ENCODE measurements at places on chromosomes 2 and 18.

DNA sequence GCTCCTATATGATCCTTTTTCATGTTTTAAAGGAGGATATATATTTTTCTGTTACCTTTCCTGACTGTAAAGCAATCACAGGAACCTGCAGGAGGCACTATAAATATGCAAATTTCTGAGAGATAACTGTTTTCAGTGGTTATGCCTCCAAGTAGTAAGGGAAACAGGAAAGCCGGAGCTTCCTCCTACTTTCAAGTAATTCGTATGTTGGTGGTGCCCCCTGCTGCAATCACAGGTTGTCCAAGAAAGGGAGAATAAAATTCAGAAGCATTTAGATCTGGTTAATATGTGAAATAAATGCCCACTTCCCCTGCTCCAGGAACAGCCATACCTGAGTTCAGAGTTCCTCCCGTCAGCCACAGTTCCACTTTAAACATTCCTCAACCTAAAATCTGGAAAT lies 12.0 kb upstream of the BCL11A start:
- no peak overlapping the region for H3K27ac ChIP-seq
- no peak overlapping the region for H3K4me3 ChIP-seq
- peak; percentile 33 for DNase-seq
- H3K4me1 ChIP-seq: peaks cover 3% of the 10 kb centered on the region
- H3K27me3 ChIP-seq: peaks cover 82% of the 10 kb centered on the region

DNA sequence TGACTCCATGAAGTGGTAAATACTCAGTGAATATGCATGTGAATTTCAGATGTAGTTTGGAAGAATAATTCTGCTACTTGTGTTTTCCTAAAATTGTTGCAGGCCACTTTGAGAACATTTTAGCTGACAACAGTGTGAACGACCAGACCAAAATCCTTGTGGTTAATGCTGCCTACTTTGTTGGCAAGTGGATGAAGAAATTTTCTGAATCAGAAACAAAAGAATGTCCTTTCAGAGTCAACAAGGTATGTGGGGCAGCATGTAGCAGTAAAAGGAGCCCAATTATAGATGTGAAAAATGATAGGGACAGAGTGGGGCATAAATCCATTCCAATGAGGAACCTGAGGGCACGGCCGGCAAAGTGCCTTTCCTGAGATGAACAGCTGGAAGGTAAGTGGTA lies 16.1 kb downstream of the SERPINB5 start:
- H3K27me3 ChIP-seq: no peaks in the 10 kb centered on the region
- no peak overlapping the region for H3K4me3 ChIP-seq
- no peak for DNase-seq
- H3K27ac ChIP-seq: no peak overlapping the region
- H3K4me1 ChIP-seq: no peaks in the 10 kb centered on the region

DNA sequence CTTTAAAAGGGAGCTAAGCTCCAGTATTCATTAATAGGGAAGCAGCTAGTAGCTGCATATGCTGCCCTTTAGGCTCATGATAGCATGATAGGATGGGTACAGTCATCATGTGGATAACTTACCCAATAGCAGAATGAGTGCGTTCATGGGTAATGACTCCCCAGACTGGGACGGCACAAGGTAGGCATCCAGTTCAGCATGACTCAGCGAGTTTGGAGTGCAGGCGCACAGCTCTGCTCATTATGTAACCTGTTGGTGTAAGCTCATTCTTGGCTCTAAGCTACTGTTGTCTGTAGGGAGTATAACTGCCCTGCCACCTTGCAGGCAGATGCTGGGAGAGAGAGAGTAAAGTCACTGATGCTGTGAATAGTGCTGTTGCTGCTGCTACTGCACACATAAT lies 209.2 kb upstream of the SYT4 start:
- no peaks in the 10 kb centered on the region for H3K4me1 ChIP-seq
- no peak for DNase-seq
- no peak overlapping the region for H3K27ac ChIP-seq
- H3K27me3 ChIP-seq: no peaks in the 10 kb centered on the region

DNA sequence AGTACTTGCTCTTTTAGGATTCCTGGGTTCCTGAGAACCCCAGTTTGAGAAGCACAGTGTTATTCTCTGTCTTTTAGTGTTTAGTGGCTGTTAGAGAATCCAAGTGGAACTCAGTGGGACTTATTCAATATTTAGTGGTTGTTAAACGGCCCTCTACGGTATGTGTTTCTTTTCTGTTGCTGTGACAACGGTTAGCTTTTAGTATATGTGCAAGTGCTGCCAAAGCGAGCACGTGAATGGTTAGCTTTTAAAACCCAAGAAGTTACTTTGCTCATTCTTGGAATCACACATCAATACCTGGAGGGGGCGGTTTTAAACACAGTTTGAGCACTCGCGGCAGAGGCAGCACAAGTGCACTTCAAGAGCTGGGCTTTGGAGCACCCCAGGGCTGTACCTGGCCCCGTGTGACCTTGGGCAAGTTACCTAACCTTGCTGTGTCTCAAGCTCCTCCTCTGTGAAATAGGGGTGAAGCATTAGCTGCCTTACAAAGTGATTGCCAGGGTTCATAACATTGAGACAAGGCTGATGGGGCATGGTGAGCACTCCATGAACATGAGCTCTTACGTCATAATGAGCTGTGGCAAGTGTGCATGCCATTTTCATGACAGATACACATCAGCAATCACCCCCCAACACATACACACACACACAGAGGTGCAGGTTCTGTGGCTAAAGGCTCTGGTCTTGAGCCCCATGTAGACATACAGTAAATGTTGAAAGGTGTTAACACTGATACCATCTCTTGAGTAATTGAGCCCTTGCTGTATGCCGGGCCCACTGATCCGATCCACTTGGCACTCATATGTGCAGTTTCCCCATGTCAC lies 234.1 kb downstream of the ALPK2 start:
- no peak overlapping the region for H3K27ac ChIP-seq
- H3K4me1 ChIP-seq: no peaks in the 10 kb centered on the region
- no peaks in the 10 kb centered on the region for H3K27me3 ChIP-seq

DNA sequence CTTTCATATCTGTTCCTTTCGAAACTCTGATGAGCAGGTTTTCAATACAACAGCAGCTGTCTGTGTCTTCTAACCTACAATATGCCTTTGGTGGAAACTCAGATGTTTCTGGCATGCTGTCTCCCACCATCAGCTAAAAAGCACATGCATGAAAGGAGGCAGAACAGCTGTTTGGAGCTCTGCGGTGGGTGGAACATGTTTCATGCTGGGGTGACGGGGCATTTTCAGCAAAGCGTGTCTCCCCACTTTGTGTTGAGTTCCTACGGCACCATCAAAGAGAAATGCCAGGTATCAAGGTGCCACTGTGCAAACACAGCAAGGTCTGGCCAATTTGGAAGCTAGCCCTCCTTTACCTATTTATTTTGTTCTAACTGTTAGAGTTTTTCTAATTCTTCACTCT lies 290.1 kb downstream of the CLIP4 start:
- H3K27ac ChIP-seq: no peak overlapping the region
- no peaks in the 10 kb centered on the region for H3K4me1 ChIP-seq
- no peak overlapping the region for H3K4me3 ChIP-seq
- DNase-seq: no peak

DNA sequence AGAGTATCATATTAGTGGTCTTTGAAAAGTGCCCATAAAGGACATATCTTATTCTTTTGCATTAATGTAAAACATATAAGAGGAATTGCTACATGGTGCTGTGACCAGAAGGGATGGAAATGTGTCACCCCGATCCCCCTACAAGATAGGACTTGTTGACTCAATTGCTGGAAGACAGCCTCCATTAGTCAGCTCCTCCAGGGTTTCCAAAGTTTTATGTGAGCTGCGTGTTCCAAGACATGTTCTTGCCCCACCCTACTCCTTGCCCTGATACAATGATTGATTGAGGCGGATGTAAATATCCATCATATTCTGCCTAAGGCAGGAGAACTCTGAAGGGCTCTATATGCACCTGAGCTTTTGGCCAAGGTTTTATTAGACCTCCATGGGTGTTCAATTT lies 541.0 kb upstream of the ZEB2 start:
- H3K36me3 ChIP-seq: no peaks in the 10 kb centered on the region
- DNase-seq: no peak
- H3K4me1 ChIP-seq: no peaks in the 10 kb centered on the region
- no peak overlapping the region for H3K4me3 ChIP-seq
- no peaks in the 10 kb centered on the region for H3K27me3 ChIP-seq
